Omental fat pad (tissue), 4 donors: ENCODE measurements at places on chromosomes 3 and 15. TPM values are rescaled to one million over a fixed set of nuclear protein-coding genes. Genes with fewer than 3 reads are reported as not detected.

The CYP8B1 gene
- total RNA-seq: 0.36 TPM

The SH2D7 gene
- not detected for total RNA-seq

The EIF5A2 gene
- 4.3 TPM for total RNA-seq

The FETUB gene
- not detected for total RNA-seq

The SCAMP5 gene
- 2.0 TPM for total RNA-seq

The GUCA1C gene
- total RNA-seq: not detected

The ZFYVE19 gene
- 25.5 TPM for total RNA-seq

The LMAN1L gene
- not detected for total RNA-seq

The IGSF10 gene
- 7.0 TPM for total RNA-seq

The CCDC191 gene
- total RNA-seq: 3.0 TPM

The RETNLB gene
- total RNA-seq: not detected

The COL6A6 gene
- total RNA-seq: 0.79 TPM

The MASP1 gene
- 9.9 TPM for total RNA-seq

The HGD gene
- total RNA-seq: 1.1 TPM

The PLSCR2 gene
- not detected for total RNA-seq

The CORO2B gene
- 16.3 TPM for total RNA-seq

The STX19 gene
- total RNA-seq: not detected

The ACAD9 gene
- 48.9 TPM for total RNA-seq

The SPTBN5 gene
- 1.1 TPM for total RNA-seq

The SEMA6D gene
- 41.1 TPM for total RNA-seq

The LIPH gene
- total RNA-seq: not detected

The ADCY5 gene
- 86.8 TPM for total RNA-seq

The CCDC32 gene
- 26.0 TPM for total RNA-seq

The KNL1 gene
- total RNA-seq: 3.5 TPM

The MCTP2 gene
- total RNA-seq: 32.9 TPM

The ST8SIA2 gene
- not detected for total RNA-seq

The UACA gene
- total RNA-seq: 36.1 TPM

The LRRFIP2 gene
- 45.7 TPM for total RNA-seq
